ENCODE measurements at places on chromosomes 13 and 19.

DNA sequence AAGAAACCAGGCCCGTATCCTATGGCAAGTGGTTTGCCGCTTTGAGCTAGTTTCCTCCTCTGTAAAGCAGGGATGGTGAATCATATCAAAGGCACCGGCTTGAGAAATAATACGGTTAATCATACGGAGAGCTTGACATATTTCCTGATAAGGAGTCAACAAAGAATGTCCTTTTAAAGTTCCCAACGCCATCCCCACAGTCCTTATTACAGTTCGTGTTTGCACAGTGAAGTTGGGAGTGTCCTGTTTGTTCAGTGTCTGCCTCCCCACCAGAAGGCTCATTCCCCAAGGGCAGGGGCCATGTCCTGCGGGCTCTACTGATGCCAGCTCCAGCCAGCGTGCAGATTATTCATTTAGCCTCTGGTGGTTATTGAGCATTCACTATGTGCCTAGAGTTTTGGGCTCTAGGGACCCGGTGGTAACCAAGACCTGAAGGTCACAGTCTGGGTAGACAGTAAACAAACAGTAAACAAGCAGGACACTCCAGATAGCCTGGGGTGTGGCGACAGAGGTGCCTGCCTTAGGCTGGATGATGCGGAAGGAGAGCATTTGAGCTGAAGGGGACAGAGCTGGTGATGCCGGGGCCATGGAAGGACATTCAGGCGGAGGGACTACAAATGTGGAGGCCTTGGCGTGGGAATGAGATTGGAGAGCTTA lies 6.3 kb downstream of the GRAMD1A start:
- peak; percentile 96 for DNase-seq

DNA sequence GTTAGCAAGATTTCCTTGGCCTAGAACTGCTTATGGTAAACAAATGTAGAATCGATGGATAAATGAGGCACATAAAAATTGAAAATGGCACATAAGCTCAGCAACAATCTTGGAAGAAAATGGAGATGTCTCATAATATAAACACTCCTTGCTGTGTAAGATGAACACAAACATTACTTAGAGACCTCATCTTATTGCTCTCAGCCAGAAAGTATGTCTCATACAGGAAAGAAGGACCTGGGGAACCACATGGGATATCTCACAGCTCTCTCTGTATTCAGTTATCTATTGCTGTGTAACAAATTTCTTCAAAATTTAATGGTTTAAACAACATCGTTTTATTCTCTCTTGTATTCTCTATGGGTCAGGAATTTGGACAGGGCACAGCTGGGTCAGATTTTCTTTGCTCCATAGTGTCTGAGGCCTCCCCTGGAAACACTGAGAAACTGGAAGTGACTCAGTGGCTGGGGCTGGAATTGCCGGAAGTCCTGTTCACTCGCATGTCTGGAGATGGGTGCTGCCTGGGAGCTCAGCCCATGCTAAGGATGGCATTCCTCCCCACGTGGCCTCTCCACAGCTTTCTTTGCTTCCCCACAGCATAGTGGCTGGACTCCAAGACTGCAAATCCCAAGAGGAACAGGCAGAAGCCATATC lies 105.1 kb downstream of the NUFIP1 start:
- peak; percentile 48 for DNase-seq

DNA sequence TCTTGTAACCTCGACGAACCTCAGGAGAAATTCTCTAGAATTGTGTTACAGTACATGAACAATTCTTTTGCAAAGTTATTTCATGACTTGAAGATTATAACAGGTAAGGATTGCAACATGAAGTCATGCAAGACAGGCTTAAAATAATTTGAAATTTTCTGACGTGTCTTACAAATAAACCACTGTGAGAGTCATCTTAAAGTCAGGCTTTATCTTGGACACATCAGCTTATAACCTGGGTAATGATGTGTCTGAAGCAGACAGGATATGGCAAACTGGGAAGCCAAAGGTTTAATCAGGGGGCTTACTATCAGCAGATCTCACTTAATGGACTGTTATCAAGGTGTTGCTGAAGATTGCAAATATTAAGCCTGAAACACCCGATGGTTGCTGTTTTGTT lies 407.8 kb downstream of the KLF5 start:
- no peak for DNase-seq

- DNase-seq, result no peak
Measured at GRCh38 chr19:57314146-57314545, 6.1 kb upstream of the ZNF543 start.

DNA sequence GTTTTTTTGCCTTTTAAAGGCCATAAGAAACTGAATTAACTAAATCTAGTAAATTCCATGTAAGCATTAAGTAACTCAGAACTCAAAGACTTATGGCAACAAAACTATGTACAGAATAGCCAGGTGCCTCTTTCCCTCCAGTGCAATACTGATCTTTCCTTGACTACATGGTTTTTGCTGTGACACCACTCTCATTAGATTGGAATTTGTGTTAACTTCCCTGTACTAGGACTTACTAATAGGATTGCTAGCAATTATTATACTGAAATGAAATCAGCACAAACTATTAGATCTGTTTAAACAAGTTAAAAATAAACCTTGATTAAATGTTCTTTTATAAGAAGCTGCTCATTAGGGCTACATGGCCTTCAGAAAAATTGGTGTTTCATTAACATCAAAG lies 96.3 kb downstream of the DACH1 start:
- no peak for DNase-seq

- no peak for DNase-seq
Measured at GRCh38 chr13:29546662-29547061, 48.8 kb downstream of the SLC7A1 start.

DNA sequence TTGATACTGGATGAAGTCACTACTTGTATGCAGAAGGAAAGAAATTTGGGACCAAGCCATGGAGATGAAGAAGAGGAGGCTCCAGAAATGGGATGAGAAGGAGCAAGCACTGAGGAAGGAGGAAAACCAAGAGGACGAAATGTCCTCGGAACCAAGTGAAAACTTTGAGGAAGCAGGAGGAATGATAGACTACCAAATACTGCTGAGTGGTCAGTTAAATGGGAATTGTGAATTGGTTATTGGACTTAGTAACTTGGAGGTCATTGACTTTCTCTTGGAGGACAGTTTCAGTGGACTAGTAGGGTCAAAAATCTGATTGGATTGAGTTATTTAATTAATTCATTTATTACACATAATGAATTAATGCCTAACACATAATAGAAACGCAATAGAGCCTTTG lies 167.9 kb downstream of the MYO16 start:
- no peak for DNase-seq

DNA sequence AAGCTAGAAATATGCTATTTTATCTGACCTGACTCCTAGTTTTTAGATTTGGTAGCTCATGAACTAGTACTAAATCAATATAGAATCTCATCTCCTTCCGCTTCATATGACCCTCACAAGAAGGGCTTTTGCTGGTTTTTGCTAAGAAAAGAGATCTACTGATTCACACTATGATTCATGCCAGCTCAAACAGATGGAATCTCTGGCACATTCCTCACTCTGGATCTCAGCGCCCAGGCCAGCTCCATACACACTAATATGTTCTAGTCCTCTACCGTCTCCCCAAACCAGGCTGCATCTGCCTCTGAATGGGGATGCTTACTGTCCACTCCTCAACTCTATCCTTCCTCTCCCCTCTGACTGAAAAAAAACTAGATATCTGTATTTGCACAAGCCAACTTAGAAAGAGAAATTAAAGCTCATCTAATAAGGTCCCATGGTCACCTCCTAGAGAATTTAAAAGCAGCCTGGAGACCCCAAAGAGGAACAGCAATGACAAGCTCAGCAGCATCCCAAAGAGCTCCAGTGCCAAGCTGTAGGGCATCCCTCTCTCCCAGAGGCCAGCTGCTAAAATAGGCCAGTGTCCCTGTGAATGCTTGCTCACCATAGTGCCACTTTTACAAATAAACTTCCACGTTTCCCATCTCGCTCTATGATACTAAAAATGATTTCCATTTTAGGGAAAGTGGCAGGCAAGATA lies 74.9 kb downstream of the LHFPL6 start:
- peak; percentile 92 for DNase-seq

DNA sequence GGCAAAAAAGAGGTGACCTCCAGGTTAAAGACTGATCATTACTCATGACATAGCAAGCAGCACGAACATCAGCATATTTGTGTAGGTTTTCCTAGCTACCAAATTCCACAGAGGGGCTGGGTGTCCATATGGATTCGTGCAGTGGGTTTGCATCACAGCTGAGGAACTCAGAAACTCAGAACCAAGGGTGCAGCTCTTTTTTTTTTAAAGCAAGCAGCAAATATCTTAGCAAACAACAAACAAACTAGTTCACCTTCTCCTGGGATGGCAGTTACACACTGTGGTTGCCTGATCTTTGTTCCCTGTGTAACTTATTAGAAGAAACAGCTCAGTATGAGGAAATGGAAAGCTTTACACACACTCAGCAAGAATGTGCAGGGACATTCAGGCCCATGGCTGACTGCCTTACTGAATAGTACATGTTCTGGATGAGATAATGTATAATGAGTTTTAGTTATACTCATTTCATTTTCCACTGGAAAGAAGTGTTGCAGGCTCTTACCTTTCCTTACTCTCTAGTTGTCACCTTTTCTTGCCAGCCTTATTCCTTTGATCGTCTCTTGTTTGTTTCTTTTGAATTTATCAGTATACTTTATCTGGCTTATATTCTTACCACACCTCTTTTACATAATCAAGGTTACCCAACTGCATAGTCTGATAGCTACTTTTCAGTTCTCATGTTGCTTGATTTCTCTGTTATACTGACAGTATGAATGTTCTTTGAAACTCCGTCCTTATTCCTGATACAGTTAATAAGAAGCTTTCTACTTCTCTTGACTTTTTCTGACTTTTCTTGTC lies 4.3 kb downstream of the NDFIP2 start:
- DNase-seq, result peak; percentile 5

- no peak for DNase-seq
Measured at GRCh38 chr13:25872481-25873241, 179.2 kb downstream of the SHISA2 start.

DNA sequence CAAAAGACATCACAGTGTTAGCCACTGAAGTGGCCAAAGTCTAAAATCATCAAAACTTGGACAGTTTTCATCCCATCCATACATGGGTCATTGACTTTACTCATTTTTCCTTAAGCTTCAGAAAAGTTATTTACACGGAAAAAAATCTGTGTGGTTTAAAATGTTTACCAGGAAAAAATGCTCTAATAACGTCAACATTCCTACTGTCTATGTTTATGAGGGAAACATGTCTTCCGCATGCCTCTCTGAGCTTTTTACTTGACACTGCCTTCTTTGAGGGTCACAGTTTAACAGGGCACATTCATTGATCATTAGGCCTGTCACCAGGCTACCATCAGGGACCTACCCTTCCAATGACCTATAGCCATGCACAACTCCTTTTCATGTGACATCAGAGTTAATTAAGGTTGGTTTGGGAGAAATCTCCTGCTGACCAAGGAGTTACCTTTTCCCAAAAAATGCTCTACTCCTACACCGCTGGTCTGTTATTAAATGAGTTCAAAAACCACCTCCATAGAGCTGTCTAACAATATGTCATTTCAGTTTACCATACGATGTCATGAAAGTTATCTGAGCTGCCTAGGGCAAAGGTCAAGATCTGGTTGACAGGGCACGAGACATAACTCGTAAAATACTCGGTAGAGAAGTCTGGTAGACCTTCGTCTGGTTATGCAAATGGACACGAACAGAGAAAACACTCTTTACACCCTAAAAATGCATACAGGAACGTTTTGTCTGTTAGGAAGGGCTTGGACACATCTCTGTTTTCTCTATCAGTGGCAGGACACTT lies 17.8 kb downstream of the FLT1 start:
- no peak for DNase-seq

DNA sequence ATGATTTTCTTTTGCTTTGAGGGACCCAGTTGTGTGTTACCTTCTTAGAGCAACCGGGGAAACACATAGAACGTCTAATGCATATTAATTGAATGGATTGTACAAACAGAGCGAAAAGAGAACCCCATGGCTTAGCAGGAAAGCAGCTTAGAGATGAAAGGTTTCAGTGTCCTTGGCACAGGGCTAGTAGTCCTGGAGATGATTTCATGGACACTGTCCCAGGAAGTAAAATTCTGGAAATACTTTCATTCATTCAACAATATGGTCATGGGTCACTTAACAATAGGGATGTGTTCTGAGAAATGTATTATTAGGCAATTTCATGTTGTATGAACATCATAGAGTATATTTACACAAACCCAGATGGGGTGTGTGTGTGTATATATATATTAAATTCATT lies 9.7 kb upstream of the FUT2 start:
- no peak for DNase-seq

DNA sequence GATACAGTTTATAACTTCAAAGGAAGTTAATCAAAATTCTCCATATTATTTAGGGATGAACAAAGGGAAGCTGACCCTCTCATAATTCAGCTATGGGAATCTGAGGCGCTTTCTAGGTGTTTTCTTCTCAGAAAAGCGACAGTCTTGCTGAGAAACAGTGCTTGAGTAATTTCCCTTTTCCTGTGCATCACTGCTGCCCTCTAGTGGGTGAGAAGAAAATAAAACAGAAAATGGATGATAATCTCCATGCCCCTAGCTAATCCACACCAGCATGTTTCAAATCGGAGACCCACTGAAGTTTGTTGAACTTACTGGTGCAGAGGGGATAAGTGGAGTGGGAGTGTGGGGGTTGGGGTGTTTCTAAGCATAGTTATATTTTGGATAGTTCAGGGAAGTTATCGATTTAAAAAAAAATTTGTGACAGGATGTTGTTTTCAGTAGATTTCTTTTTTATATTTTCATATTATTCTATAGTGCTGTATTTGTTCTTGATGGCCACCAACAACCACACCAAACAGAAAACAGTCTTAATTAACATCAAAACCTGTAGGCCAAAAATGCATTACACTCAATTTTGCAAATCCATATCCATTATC lies 21.4 kb downstream of the LCP1 start:
- peak; percentile 47 for DNase-seq

DNA sequence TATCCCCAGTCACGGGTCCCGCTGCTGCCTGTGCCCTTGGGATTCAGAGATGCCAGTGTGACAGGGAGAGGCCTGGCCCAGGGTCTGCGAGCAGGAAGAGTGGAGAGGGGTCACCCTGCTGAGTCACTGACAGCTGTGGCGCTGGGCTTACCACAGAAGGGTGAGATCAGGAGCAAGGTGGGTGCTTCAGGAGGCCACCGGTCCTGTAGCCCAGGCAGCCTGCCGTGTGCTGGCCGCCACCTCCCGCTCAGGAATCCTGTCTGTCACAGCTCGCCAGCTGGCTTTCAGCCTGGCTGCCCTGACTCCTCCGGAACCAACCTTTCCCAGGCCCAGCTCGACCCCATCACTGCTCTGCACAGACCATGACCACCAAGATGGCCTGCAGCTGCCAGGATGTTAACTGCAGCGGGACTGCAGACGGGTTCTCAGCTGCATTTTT lies 25.3 kb downstream of the NAXD start:
- no peak for DNase-seq

- no peak for DNase-seq
Measured at GRCh38 chr19:19111967-19112580, 26.2 kb downstream of the TMEM161A start.

- DNase-seq, result no peak
Measured at GRCh38 chr13:86038490-86038889, 239.3 kb upstream of the SLITRK6 start.

All from A172 (cell line).